ENCODE measurements at places on chromosomes 3 and 15. TPM values are rescaled to one million over a fixed set of nuclear protein-coding genes. Genes with fewer than 3 reads are reported as not detected.
A peak's percentile ranks its signal among the peaks of the same experiment; 100 is the strongest.

GRCh38 chr15:25611603-25612002, 172.8 kb upstream of the UBE3A start:
- DNase-seq = peak; percentile 36

DNA sequence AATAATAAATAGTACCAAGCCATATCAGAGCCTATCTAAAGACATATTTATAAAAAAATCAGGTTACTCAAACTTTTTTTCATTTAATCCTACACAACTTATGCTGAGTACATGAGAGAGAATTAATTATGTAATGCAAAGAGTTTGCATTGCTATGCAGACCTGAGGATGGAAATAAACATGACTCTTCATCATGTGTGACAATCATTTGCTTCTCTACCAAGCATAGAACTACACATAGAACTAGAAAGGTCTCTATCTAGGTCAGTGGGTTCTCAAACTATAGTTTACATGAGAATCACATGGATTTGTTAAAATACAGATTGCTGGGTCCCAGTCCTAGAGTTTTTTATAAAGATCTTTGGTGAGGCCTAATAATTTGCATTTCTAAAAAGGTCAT, 86.8 kb downstream of the GBE1 start:
- no peak for DNase-seq

DNA sequence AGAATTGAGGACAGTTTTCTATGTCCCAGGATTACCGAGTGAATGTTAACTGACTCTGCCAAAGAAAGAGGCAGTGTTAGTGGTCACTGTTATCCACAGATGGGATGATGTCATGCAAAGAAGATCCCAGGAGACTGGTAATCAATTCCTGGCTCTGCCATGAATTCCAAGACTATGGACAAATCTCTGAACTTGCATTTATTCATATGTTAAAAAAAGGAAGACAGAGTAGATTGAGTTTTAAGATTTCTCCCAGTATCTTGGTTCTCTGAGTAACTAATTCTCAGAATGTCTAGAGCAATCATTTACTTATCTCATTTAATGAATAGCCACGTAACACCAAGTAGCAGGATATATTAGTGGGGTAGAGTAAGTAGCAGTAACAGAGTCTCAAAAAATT, 11.5 kb upstream of the MAP3K13 start:
- no peak for DNase-seq

- DNase-seq = no peak
Measured at GRCh38 chr3:155572085-155572484, 172.8 kb downstream of the PLCH1 start.

DNA sequence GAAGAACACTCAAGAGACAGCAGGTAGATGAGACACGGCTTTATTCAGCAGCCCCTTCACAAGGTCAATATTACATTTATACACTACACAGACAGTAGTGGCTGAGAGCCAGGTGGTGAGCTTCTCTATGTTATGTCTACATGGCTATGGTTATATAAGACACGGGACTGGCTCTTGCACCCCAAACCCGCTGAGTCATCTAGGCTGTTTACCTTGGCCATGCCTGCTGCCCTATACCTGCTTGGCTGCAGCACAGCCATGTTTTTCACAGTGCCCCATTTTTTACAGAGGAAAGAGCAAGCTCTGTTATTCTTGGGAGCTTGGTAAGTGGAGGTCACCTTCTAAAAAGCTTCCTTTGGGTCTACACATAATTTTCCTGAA, 231.6 kb downstream of the IGSF11 start:
- peak; percentile 61 for DNase-seq

DNA sequence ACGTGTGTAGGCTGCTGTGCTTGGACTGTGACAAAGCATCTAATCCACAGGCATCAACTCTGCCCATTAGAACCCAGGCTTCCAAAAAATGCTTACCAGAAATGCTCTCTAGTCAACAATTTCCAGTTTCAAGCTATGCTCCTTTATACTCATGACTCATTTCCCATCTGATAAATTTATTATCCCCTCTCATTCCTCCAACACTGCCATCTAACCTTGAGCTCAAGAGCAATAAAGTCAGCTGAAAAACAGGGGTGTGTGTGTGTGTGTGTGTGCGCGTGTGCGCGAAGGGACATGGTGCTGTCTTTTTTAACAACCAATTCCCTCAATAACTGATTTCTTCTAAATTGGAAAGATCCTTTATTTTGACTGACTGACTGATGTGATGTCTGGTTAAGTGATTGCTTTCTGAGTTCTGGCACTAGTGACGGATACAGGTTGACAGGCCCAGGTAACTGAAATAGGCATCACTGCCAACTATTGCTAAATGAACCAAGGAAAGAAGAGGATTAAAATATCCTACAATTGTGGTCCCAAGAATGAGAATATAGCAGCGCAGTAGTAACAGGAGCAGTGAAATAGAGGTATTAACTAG, 405.5 kb downstream of the ZNF385D start:
- no peak for DNase-seq

The GOLGA8S gene
- total RNA-seq = not detected

DNA sequence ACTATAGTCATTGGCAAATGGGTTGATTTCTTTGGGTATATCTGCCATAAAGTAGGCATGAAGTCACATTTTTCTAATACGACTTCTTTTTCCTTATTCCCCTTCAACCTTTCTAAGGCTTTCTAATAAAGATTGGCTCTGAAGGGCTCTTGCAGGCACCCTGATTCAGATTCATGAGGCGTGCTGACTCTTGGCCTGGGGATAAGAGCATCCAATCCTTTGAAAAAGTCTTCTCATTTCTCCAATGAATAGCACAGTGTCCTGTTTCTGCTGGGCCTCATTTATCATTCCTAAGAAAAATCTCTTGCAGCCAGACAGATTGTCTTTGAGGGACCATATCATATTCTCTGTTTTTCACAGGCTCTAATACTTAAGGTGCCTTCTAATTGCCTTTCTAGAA, 32.3 kb upstream of the BNIP2 start:
- no peak for DNase-seq

- DNase-seq = no peak
Measured at GRCh38 chr3:178359728-178360127, 176.5 kb upstream of the KCNMB2 start.

The LYZL4 gene
- total RNA-seq = 0.23 TPM

GRCh38 chr15:69215314-69216035, 55.0 kb downstream of the GLCE start:
- no peak for DNase-seq

- no peak for DNase-seq
Measured at GRCh38 chr15:80333261-80333660, 70.9 kb upstream of the ARNT2 start.

The BFSP2 gene
- total RNA-seq = not detected

The CCR9 gene
- not detected for total RNA-seq

GRCh38 chr3:118541796-118542195, 492.9 kb downstream of the IGSF11 start:
- no peak for DNase-seq

The DNAH12 gene
- 0.06 TPM for total RNA-seq

GRCh38 chr15:81108427-81108826, 25.6 kb upstream of the CFAP161 start:
- DNase-seq = no peak

DNA sequence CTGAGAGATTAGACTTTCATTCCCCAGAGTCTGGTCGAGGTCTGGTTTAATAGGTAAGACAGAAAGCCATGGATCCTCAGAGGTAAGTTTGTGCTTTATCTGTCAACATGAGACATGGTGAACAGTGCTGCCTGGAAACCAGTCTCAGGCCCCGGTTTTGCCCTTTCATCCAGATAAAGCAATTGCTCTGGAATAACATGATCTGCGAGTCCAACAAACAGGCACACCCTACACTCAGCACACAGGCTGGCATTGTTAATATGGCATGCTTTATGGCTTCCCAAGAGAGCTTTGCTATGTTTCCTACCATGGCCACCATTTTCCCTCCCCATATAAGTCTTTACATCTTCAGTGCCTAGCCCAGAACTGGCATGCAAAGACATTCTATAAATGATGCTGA, 30.1 kb upstream of the MNS1 start:
- DNase-seq = no peak

The UPK1B gene
- not detected for total RNA-seq

DNA sequence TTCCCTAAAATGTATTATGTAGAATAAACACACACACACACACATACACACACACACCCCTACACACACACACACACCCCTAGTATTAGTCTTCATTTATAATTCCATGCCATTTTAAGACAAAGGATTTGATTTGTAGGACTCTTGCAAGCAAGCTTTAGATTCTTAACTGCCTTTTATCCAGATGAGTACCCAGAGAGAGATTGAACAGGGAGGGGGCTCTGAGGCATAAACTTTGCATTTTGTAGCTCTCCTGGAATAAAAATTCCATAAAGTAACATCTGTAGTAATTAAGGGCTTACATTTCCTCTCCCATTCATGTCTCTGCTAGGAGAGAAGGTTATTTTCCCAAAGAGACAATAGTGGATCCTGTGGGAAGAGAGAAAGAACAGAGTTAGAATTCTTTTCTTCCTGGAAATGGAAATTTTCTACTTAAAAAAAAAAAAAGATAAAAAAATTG, 479.4 kb downstream of the RBMS3 start:
- no peak for DNase-seq

GRCh38 chr15:61063875-61064320, 165.2 kb downstream of the RORA start:
- DNase-seq = no peak

The MOBP gene
- total RNA-seq = not detected

DNA sequence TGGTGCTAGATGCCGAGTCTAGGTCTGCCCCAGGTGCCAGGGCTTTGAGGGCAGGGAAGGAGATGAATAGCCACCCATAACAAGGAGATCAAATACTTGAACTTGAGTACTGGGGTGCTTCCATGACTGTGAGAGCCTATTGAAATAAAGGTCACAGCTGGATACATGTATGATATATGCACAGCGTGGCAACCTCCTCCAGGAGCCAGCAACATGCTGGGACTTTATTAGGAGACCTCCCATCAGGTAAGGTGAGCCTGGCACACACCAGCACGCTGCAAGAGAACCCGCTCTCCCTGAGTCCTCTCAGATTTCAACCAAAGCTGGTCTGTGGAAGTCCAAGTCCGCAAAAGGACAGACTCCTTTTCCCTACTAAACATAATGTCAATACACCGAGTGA, 10.5 kb upstream of the HES1 start:
- DNase-seq = no peak

DNA sequence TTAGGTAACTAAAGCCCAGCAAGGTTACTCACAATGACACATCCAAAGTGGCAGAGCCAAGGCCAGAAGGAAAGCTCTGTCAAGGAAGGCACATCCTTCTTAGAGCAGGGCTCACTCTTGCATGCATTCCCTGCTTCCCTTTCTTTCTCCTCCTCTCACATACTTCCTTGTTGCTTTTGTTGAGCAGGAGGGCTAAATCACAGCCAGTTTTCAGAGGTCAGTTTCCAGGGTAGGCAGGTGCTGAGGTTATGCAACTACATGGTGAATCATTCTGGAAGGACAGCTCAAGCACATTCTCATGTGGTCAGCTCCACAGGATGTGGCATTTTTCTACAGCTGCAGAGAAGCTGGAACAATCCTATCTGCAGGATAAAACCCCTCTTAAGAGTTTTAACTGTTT, 275.6 kb downstream of the ZNF621 start:
- peak; percentile 80 for DNase-seq

DNA sequence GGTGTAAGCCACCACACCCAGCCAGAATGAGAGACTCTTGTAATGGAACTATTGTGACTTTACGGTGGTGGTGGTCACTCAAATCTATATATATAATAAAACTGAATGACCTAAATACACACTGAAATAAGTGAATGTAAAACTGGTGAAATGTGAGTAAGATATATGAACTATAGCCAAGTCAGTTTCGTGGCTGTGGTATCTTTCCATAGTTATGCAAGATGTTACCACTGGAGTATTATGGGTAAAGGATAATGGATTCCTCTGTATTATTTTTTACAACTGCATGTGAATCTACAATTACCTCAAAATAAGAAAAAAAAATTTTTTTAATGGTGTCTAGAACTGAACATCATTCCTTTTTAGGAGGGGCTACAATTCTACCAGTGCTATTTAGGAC, 21.9 kb downstream of the PIK3CB start:
- no peak for DNase-seq

DNA sequence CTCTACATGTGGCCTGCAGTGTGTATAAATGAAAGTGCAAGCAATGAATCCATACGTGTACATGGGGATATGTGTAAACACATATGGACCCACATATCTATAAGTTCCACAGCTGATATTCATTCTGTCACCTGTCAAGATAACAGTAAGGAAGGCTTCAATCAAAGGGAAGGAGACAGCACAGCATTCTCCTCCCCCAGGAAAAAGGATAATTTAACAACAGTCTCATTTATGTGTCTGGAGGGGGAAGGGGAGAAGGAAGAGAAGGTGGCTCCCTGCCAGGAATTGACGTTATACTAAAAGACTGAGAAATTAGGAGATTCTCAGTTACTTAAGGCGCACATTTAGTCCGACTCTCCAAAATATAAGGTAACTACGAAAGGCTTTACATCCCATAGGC, 345.9 kb downstream of the FOXP1 start:
- DNase-seq = no peak

The RPL39L gene
- total RNA-seq = 44.2 TPM

DNA sequence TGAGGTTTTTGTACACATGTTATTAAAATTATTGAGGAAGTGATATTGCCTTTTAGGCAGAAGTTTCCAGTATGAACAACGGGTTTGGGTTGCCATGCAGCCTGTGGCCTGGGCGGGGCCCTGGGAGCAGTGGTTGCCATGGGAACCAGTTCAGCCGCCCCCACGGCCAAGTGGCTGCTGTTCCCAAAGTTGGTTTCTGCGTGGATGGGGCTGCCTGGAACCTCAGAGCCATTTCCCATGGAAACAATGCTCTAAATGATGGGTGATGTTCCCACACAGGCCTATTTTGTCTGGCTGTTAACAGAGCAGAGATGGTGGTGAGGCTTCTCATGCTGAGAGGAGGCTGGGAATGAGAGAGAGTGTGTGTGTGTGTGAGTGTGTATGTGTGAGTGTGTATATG, 19.5 kb downstream of the MRAS start:
- DNase-seq = no peak

The RAD51 gene
- total RNA-seq = 17.9 TPM

The HCLS1 gene
- total RNA-seq = 1.3 TPM

Measured in Daoy (cell line).